ENCODE measurements at places on chromosomes 4 and X.

DNA sequence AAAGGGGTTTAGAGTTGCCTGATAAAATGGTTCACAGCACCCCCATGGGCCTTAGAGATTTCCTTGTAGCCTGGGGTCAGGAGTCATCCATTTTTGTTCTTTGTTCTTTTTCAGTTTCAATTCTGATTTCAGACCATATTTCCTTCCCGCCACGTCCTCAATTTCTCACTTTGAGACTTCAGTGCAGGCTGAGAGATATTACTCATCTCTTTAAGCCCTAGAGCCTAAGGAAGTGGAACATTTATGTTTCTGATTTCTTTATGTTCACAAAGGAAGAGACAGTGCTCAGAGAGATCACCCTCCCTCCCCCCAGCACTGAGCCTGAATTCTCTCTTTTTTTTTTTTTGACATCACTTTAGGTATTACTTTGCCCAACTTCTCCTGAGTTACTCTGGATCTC is 56.3 kb downstream of the MSN start:
- DNase-seq: no peak

DNA sequence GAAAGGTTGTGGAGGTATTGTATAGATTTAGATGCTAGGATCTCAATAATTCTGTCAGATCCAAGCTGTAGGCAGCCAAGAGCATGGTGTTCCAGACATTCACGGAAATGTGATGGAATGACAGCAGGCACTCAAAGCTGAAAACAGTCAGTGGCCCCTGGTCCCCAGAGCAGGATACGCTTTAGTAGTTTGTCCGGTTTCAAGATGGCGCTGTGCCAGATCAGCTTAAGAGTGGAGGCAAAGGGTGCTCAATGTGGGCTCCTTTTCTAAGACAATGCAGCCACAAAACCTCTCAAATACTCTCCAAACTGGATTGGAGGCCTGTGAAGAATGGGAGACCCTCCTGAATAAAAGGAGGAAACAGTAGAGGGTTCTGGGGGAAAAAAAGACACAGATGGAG is 291.2 kb upstream of the HS3ST1 start:
- DNase-seq: no peak

- DNase-seq: no peak
Observed at GRCh38 chr4:126599746-126600145, 1033.0 kb upstream of the INTU start.

DNA sequence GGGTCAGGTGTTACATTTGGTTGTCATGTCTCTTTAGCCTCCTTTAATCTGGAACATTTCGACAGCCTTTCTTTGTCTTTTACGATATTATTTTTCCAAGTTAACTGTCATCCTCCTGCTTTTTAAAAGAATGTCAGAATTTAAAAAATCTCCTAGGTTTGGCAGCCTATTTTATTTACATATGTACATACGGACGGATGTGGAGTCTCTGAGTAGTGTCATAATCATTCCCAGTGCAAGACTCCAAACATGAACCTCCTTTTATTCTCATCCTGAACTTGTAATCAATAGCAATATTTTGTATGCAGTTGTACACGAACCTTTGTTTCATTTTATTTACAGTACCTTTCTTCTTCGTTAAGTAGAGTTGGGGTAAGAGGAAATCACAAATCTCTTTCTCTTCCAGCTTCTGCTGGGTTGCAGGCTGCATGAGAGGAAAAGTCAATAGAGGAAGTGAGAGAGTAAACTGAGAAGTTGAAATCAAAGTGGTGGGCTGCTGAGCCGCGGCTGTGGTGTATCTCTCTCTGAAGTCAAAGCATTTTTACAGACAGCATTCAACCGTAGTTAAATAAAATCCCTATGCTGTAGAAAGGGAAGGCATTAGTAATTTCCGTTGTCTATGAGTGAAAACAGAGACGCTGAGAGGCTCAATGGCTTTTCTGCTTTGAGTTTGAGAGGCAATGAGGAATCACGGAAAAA is 53.9 kb upstream of the RPS6KA3 start:
- DNase-seq: peak; percentile 4

DNA sequence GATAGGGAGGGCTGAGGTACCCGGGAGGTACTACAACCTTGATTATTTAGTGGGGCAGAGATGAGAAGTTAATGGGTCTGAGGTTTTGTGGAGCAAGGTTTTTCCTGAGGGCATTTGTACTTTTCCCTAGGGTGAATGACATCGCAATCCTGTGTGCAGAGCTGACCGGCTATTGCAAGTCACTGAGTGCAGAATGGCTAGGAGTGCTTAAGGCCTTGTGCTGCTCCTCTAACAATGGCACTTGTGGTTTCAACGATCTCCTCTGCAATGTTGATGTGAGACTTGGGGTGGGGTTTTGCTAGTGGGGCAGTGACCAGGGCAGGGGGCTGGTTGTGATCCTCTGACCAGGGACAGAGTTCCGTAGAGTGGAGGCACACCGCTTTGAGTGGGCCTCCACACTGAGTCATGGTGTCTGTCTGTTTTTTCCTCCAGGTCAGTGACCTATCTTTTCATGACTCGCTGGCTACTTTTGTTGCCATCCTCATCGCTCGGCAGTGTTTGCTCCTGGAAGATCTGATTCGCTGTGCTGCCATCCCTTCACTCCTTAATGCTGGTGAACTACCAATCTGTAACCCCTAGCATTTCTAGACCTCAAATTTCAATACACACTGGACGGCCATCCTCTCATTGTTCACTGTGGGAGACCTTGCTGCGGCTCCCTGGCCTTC is 9.9 kb downstream of the MED12 start:
- peak; percentile 52 for DNase-seq

- DNase-seq: no peak
Observed at GRCh38 chrX:104522386-104522785, 43.6 kb upstream of the IL1RAPL2 start.

DNA sequence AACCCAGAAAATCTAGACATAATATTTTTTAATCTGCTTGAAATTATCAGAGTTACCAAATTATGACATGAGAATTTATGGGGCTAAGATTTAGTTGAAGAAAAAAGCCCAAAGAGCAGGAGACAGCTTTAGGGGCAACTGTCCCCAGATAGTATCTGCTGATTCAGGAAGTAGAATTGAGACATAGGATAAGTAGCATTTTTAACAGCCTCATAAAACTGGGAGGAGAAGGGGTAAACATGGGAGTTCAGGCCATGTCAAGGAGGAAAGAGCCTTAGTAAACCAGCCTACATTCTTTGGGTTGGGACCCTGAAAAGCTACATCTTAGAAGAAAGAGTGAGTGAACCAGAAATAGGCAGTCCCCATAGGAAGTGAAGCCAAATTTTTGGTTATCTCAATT is 9.7 kb upstream of the RAB28 start:
- no peak for DNase-seq

GRCh38 chr4:70559211-70559830 is 32.7 kb upstream of the AMBN start:
- DNase-seq: peak; percentile 51

GRCh38 chr4:180394730-180395129 is 1848.5 kb upstream of the TENM3 start:
- DNase-seq: no peak

DNA sequence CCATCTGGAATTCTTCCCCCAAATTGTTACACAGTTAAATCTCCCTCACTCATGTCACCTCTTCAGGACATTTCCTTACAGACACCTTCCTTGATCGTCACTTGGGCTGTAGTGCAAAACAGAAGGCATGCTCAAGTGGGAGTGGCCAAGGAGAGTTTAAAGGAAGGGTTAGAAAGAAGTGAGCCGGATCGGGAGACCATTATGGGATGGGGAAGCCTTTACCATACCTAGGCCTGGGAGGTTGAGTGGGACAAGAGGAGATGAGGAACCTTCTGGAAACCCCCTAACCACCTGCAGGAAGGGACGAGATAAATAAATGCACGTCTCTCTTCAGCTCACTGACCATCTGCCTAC is 102.7 kb downstream of the UCHL1 start:
- no peak for DNase-seq

GRCh38 chr4:55359397-55359916 is 13.4 kb downstream of the SRD5A3 start:
- peak; percentile 54 for DNase-seq

GRCh38 chr4:142360657-142361056 is 485.4 kb downstream of the INPP4B start:
- DNase-seq: no peak

DNA sequence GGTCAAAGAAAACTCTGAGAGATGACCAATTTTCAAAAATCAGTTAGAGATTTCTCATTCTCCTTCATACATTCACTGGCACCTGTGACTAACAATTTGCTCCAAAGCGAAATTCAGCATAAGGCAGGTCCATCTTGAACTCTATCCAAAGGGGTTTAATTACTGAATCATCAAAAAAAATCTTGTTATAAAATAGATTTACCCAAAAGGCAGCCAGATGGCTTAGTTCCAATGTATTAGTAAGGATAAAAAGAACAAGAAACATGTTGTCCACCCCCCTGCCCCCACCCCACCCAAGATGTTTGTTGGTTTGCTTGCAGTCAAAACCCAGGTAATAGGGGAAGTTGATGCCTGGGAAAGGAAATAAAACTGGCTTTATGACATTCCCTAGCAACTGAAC is 200.3 kb downstream of the ANTXR2 start:
- DNase-seq: no peak

DNA sequence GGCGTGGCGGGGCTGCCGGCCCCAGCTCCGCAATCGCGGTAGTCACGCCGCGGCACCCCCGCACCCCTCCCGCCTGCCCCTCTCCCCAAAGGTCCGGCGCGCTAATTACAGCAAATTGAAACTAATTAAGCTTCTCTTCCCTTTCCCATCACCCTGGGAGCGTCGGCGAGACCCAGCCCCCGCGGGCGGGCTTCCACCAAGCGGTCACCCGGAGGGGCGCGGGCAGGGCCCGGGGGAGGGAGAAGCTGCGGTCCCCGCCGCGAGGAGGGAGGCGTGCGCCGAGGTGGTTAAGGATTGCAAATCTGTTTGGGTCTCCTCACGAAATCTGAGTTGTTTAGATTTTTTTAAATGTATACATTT is 13.1 kb downstream of the ARX start:
- DNase-seq: no peak

- peak; percentile 90 for DNase-seq
Observed at GRCh38 chr4:111400741-111401140, 744.5 kb upstream of the FAM241A start.

- peak; percentile 1 for DNase-seq
Observed at GRCh38 chrX:7580127-7580526, 262.8 kb upstream of the VCX start.

GRCh38 chr4:76459291-76459723 is 24.3 kb downstream of the SHROOM3 start:
- no peak for DNase-seq

GRCh38 chr4:6516762-6517161 is 44.3 kb upstream of the PPP2R2C start:
- no peak for DNase-seq

GRCh38 chr4:143399113-143399949 is 62.7 kb downstream of the GAB1 start:
- DNase-seq: peak; percentile 55

DNA sequence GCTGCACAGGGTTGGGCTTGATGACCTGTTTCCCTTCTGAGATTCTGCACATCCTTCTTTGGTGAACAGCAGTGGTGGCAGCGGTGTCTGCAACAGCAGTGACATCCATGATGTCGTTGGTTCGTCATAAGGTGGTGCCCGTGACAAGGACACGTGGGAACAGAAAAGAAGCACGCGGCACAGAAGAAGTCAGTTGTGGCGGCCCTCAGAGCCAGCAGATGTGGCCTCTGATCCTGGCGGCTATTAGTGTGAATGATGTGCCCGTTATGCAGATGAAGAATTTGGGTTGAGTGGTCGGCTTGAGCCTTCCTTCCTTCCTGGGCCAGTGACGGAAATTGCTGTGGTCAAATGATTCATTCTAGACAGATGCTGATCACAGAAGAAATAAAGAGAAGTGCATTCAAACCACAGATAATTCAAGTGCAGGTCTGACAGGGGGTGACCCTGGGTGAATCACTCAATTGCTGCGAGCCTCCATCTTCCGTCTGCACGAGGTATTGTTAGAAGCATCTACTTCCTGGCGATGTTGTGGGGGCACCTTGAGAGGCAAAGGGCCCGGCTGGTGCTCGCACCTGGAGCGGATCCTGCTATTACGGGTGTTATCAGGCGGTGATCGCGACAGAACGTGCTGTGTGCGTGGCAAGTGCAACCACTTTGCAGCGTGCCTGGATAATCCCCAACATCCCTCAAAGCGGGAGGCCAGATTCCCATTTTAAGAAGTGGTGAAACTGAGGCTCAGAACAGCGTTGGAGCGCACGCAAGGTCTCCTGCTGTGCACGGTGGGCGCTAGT is 215.2 kb upstream of the PSAPL1 start:
- DNase-seq: peak; percentile 88

DNA sequence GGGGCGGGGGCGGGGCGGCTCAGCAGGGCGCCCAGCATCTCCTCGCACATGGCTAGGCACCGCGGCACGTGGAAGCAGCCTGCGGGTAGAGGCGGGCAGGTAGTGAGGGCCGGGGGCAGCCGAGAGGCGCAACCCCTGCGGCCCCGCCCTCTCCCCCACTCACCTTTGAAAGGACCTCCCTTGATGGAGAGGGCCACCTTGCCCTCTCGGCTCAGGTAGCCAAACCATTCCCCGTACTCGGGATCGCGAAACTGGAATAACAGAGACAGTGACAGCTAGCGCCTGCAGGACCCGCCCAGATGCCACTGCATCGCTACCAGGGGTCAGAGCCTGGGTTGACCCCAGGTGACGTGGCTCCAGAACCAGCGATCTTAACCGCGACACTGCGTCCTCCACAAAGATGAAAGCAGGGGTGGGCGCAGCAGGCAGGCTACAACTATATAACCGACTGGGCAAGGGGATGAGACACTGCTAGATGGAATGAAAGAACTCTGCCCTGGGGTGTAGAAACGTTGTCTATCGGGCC is 552 bp upstream of the NAA10 start:
- DNase-seq: no peak

DNA sequence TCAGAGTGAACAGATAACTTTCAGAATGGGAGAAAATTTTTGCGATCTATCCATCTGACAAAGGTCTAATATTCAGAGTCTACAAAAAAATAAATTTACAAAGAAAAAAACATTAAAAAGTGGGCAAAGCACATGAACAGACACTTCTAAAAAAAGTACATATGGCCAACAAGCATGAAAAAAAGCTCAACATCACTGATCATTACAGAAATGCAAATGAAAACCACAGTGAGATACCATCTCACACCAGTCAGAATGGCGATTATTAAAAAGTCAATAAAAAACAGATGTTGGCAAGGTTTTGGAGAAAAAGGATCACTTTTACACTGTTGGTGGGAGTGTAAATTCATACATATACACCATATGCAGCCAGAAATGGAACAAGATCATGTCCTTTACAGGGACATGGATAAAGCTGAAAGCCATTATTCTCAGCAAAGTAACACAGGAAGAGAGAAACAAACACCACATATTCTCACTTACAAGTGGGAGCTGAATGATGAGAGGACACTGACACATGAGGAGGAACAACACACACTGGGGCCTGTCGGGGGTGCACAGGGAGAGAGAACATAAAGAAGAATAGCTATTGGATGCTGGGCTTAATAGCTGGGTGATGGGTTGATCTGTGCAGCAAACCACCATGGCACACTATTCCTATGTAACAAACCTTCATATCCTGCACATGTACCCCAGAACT is 41.6 kb upstream of the ITM2A start:
- no peak for DNase-seq

- no peak for DNase-seq
Observed at GRCh38 chr4:152929888-152930287, 6.2 kb upstream of the FHDC1 start.
